ENCODE measurements at places on chromosomes 16 and 17. TPM values are rescaled to one million over a fixed set of nuclear protein-coding genes. Genes with fewer than 3 reads are reported as not detected.

DNA sequence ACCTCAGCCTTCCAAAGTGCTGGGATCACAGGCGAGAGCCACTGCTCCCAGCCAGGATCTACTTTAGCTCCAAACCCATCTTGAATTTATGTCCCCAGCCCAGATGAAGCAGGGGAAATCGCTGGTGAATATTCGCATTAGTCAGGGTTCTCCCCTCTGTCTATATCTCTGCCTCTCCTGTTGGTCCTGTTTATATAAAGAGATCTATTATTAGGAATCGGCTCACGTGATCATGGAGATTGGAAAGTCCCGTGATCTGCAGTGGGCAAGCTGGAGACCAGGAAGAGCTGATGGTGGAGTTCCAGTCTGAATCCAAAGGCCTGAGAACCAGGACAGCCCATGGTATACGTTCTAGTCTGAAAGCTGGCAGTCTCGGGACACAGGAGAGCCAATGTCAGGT, 382.8 kb downstream of the SEC14L1 start:
- DNase-seq = no peak

Gene G6PC1
- total RNA-seq = not detected

- peak; percentile 67 for DNase-seq
Observed at GRCh38 chr17:8226536-8227237, 16.3 kb upstream of the AURKB start.

DNA sequence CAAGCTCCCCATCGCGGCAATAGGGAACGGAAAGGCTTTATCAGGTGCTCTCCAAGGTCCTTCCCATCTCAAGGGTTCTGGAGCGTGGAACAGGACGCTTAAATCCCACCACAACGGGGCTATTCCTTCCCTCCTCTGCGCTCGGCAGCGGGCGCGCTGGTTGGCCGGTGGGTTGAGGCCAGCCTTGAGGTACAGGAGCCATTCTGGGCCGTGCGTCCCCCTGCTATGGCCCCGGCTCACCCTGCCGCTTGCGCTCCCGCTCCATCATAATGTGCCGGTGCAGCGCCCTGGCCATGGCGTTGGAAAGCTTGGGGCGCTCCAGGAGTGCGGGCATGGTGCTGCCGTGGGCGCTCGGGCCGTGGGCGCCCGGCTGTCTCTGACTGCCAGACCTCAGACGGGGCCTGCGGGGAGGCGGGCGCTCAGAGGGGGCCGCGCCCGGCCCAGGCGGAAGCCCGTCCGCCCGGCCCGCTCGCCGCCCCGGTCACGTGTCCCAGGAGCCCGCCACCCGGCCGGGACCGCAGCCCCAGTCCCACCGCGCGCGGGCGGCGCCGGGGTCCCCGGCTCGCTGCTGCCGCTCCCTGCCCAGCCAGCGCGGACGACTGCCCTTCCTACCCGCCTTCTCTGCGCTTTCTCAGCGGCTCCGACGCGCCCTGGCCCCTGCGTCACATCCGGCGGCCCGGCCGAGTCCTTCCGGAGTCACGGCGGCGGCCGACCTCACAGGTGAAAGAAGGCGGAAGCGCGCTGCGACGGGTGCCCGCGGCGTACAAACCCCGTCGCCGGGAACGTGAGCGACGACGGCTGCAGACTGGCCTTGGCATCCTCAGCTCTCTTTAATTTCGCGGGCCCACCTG, at the start of gene GPS2:
GPS2 (minus strand) TSS at position 642 of the 851 bp plus-strand sequence; CDS start at position 334, 308 bp downstream.
- DNase-seq = peak; percentile 96

GRCh38 chr16:31485571-31485970, 2.6 kb downstream of the SLC5A2 start:
- DNase-seq = no peak

DNA sequence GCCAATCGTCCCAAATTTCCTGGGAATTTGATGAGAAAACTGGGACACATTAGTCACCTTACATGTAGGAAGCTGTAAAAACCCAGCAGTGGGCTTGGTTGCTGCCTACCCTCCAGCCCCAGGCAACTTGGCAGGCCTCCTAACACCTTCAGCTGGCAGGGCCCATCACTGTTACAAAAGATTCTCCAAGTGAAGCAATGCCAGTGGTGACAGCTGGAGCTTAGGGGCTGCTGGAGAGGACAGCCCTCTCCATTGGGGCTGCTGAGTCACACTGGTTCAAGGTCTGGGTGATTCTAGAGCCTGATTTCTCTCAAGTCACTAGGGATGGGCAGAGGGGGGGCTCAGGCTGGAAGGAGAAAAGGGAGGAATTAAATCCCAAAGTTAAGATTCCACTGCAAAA, 180.6 kb downstream of the COPRS start:
- no peak for DNase-seq

Gene SLC13A2
- not detected for total RNA-seq

DNA sequence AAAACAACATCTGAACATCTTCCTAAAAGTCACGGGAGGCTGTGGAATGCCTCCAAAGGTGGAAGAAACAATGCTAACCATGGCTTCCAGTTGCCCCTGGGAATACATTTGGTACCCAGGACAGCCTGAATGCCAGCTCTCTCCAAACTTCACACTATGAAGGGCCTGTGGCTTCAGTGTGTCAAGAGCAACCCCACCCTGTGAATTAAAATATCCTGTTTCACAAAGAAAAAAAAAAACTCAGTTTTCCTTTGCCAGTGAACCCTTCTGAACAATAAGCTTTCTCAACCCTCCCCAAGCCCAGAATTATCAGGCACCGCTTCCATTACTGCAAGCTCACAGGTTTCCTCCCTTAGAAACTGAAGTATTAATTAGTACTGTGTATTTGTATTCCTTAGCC, 69.8 kb downstream of the SLC39A11 start:
- DNase-seq = no peak

GRCh38 chr17:41424111-41424635, at the start of gene KRT37:
KRT37 (minus strand) TSS chr17:41424585; CDS start chr17:41424523, 62 bp downstream.
- DNase-seq = no peak

GRCh38 chr17:78082988-78083387, 45.6 kb downstream of the TMC6 start:
- no peak for DNase-seq

GRCh38 chr16:27229891-27230470, 26.7 kb downstream of the KDM8 start:
- DNase-seq = no peak

DNA sequence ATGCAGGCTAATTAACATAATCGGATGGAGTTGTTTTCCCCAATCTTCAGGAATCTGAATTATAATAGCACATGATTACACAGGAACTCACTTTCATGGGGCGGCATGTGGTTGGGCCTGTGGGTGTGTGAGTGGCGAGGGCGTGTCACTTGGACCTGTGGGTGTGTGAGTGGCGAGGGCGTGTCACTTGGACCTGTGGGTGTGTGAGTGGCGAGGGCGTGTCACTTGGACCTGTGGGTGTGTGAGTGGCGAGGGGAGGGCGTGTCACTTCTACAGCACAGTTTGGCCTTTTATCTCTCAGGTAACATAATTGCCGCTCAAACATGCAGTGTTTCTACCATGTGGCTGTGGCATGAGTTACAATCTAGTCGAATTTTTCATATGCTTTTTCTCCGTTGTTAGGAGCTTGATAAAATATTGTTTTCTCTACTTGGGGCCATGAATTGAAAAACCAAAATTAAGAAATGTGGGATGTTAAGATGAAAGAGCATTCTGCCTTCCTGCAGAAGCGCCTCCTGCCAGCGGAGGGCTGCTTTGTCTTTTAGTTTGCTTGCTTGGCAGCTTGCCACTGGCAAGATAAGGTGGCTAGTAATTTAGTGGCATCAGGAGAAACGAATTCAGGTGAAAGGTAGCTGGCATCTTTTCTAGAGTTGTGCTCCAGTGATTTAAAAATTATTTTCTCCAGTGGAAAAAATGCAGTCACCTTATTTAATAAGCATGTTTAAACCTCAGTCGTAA, 36.2 kb downstream of the USP10 start:
- peak; percentile 74 for DNase-seq

Gene TNFRSF17
- not detected for total RNA-seq

DNA sequence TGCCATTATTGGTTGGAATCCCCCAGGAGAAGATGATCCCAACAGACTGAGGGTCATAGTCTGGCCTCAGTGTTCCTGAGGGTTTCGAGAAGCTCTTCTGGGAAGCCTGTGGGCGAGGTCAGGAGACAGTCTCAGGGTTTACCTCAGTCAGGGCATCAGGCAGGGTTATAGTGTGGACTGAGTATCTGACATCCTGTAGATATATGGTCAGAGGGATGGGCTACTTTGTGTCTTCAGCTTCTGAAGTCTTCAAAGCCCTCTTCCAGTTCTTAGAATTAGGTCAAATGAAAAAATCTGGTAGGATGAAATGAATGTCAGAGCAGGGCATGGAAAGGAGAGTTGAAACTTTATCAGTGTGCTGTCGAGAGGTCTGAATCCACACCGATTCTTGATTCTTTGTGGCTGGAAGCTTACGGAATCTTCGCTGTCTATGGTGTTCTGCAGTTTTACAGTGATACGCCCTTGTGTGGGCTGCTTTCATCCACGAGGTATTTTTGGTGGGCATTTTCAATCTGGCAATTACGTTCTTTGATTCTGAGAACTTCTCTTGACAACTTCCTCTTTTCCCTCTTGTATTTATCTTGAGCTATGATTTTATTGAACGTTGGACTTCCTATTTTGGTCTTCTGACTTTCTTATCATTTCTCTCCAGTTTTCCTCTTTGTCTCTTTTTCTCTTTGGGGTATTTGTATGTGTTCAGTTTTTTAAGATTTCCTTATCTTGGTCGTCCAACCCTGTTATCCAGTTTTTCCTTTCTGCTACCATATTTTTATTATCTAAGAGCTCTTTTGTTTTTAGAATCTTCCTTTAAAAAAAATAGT, 30.4 kb downstream of the BPTF start:
- DNase-seq = no peak

DNA sequence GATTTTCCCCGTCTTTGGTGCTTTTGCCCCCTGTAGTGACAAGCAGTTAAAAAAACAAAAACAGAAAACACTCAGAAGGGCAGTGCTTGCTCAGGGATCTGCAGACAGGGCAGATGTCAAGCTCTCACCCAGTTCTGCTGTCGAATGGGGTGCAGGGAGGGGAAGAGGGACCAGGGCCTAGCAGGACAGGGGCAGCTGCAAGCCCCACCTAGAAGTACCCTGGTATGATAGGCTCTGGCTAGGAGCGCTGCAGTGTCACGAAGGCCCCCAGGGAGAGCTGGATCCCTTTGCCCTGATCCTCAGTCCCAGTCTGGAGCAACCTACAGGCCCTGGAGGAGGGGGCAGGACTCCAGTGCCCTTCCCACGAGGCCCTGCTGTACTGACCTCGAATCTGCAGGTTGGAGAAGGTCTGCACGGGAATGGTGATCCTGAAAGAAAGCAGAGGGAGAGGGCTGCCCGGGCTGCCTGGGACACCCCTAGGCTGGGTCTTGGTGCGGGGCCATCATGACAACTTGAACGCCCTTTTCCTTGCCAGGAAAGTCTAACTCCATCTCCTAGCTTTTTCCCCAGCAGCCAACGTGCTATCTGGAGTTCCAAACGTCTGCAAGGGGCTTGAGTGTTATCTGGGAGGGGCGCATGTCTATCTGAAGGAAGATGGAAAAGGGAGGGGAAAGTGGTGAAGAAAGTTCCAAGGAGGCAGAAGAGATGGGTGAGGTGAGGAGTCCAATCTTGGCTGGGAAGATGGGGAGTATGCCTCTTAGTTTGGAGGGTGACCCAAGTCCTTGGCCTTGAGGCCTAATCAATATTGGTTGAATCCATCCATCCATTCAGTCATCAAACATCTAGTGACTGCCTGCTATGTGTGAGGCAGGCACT, 4.8 kb downstream of the GFAP start:
- no peak for DNase-seq

DNA sequence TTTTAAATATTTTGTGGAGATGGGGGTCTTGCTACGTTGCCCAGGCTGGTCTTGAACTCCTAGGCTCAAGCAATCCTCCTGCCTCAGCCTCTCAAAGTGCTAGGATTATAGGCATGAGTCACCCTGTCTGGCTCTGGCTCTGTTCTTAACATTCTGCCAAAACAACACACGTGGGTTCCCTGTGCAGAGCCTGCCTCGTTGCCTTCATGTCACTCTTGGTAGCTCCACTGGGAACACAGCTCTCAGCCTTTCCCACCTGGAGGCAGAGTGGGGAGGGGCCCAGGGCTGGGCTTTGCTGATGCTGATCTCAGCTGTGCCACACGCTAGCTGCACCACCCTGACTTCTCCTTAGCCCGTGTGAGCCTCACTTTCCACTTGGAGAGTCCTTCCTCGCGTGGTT, 19.3 kb downstream of the CRISPLD2 start:
- DNase-seq = no peak

Gene HSD11B2
- 0.89 TPM for total RNA-seq

DNA sequence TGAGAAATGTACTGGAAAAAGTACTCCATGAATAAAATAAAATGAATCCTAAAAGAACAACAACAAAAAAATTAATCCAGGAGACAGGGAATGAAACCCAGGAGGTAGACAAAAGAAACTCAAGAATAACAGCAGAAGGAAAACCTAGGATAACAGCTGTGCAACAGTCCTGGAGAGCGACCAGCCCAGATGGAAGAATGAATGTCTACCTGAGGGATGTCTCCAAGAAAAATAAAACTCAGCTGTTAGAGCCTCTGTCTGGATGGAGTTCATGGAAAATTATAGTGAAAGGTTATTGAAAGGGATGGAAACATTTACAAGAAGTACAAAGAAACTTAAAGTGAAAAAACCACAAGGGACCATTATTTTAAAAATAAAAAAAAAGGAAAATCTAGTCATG, 135.8 kb upstream of the CA10 start:
- no peak for DNase-seq

DNA sequence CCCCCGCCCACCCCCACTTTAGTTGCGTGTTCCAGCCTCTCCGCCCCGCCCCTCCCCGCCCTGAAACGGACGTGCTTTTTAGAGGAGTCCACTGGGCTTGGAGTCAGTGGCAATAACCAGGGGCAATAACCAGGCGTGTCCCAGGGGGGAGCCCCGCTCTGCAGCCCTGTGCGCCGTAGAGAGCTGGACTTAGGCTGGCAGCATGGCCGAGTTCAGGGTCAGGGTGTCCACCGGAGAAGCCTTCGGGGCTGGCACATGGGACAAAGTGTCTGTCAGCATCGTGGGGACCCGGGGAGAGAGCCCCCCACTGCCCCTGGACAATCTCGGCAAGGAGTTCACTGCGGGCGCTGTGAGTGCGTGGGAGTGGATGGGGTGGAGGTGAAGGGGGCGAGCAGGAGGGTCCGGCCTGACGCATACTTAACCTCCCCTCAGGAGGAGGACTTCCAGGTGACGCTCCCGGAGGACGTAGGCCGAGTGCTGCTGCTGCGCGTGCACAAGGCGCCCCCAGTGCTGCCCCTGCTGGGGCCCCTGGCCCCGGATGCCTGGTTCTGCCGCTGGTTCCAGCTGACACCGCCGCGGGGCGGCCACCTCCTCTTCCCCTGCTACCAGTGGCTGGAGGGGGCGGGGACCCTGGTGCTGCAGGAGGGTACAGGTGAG, at the start of gene ALOX15B:
ALOX15B (plus strand) TSS at position 106 of the 657 bp plus-strand sequence; CDS start at position 203, 97 bp downstream.
- DNase-seq = no peak

DNA sequence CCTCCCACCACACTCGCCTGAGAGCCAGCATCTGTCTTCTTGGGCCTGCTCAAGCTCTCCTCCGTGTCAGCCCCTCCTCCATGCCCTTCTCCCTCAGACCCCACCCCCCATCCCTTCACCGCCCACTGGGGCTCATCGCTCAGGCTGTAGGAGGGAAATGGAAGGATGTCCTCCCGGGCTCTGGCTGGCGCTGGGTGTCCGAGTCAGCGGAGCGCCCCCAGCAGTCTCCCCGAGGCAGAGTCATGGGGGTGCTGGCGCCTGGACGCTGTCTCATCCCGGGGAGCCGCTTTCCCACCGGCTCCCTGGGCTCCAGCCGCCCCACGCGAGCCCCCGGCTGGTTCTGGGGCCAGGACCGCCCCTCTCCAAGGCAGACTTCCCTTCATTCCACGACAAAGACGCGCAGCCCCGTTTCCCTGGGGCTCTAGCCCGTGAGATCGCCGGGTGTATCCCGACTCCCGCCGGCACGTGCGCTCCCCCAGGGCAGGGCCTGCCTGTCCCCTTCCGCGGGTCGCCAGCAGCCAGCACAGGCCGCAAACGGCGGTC, 428 bp upstream of the ANTKMT start:
- peak; percentile 57 for DNase-seq

All from left ventricle myocardium superior (tissue), 1 donor.